ENCODE measurements at places on chromosomes 12 and 14.
A peak's percentile ranks its signal among the peaks of the same experiment; 100 is the strongest.

- no peak for DNase-seq
Observed at GRCh38 chr14:38199076-38199475, 8.6 kb upstream of the SSTR1 start.

- no peak for DNase-seq
Observed at GRCh38 chr14:64841772-64842750, 37.6 kb downstream of the SPTB start.

DNA sequence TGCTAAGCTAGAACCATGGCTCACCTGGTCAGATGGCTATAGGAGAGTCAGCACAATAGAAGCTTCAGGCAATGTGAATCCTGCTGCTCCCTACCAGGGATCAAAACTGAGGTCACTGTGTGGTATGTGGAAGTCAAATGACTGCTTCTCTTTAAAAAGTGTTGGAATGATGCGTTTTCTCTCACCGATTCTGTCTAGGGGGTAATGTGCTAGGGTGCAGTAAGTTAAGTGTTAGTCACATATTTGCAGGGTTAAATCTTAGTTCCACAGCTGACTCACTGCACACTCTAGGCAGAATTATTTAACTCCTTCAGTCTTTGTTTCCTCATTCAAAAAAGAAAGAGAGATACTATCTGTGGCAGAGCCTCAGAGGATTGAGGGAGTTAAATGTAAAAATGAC, 696.6 kb downstream of the DIO2 start:
- peak; percentile 5 for DNase-seq

DNA sequence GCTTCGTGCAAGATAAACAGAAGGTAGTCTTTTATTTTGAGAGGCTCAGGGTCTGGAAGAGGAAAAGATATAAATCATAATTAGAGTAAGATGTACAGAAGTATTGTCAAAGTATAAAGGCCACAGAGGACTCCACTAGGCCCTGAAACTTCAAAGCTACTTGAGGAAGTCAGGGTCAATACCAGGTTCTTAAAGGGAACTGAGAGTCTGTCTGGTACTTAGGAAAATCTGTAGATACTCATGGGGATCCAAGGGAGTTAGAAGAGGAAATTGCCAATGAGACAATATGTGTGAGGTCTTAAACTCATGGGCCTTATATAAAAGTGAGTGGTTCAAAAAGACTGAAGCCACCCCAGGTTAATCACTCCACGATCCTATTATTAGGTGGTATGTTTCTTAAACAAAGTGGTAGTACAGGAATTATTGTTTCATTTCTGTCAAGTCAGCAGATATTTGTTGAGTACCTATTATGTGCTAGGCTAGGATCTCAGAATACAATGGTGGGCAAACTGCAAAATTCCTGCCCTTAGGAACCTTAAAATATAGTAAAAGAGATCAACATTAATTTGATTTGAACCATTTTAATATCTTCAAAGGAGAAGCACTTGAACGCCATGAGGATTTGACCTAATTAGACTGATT, 314.6 kb downstream of the ADAMTS20 start:
- no peak for DNase-seq

DNA sequence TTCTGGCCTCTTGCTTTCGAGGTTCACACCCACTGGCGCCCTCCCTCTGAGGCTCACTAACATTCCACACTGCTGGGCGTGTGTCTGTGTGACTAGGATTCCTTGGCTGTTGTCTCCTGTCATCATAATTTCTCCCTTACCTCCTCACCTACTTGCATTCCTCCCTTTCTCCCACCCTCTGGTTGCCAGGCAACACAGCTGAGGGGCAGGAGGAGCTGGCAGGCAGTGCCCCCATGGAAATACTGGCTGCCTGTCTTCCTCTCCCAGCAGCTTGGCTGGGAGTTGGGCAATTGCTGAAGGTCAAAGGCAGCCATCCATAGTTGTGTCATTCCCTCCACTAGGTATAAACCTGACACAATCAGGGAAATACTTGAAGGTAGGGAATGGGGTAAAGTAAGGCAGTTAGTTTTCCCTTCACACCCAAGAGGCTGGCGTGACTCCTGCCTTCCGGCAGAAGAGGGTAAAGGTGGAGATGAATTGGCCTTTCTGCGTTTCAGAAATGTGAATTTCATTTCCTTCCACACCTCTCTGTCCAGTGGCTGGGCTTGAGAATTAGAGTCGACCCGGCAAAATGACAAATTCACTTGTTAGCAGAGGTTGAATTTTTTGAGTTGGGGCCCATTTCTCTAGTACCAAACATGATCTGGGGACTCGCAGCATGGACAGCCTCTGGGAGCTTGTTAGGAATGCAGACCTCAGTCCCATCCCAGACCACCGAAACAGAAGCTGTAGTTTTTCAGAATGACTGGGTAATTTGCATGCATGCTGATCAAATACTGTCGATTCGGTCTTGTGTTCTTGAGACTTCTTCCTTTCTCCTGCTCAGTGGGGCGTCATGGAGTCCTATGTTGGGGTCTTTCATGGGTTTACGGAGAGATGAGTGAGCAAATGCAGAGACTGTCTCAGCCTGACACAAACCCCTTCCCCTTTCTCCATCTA, 24.3 kb upstream of the EMP1 start:
- peak; percentile 76 for DNase-seq

- DNase-seq, result no peak
Observed at GRCh38 chr14:100072783-100073346, 7.6 kb downstream of the EVL start.

- no peak for DNase-seq
Observed at GRCh38 chr14:23933108-23933741, 20.3 kb upstream of the DHRS4 start.

DNA sequence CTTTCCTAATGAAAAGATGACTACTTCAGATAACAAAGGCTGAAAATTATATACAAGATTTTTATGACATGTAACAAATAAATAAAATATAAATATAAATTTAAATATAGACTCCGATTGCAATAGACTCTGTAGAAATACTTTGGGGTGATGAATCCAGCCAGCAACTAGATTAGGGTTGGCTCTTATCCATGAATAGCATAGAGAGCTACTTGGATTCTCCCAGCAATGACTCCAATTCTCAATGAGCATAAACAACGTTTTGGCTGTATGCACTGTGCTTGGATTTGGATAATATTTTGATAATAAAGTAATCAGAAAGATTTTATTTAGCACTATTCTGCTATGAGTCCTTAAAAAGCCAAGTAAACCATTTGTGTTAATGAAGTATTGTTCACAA, 58.0 kb upstream of the LRFN5 start:
- no peak for DNase-seq

DNA sequence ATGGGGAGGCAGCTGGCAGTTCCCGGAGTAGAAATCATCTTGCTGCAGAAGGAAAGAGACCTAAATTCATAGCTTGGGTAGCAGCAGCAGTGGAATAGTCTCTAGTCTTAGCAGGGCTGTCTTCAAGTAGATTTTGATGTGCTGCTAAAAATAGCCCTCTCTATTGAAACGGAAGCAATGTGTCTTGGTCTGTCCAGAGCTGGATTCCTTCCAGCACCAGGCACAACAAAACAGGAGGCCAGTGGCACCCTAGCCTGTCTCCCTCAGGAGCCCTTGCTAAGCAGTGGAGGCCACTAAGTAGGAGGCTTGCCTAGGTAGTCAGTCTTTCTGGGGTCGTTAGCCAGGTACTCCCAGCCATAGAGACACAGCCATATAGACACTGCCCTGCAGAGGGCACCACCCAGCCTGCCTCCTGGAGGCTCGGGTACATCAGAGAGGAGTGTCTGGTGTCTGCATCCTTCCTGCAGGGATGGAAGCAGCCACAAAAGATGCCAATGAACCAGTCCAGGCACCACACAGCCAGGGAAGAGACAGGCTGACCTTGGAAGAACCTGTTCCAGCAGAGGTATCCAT, 97.5 kb downstream of the CRACR2A start:
- no peak for DNase-seq

DNA sequence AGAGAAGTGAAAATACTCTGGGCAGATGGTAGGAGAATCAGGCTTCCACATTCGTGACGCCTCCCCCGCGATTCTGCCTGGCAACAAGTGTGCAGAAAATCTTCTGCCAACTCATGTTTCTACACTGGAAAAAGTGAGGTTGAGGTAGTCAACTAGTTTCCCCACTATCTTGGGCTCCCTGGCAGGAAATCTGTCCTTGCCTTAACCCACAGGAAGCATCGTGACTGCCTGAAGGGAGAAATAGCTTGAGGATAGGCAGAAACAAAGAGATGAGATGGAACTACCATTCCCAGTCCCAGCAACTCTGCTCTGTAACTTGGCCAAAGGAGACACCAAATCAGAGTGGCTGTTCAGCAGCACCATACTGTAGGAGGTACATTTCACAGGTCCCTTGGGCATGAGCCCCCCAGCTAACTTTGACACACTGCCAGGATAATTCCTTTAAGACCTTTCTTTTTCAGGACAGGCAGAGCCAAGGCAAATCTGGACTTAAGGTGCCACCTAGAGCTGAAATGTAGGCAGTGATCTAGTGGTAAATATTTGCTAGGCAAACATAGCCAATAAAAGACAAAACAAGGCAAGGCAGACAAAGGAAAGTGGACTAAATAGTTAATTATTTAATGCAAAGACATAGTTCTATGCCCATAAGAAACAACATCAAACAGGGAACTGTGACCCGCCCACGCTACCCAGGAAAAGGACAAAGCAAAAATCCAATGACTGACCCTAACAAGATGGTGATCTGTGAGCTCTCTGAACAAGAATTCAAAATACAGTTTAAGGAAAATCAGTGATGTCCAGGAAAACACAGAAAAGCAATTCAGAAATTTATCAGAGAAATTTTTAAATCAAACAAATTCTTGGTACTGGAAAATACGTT, 205.1 kb downstream of the PTPRO start:
- no peak for DNase-seq
